ENCODE measurements at places on chromosomes 7 and 10. TPM values are rescaled to one million over a fixed set of nuclear protein-coding genes. Genes with fewer than 3 reads are reported as not detected.
A peak's percentile ranks its signal among the peaks of the same experiment; 100 is the strongest.

DNA sequence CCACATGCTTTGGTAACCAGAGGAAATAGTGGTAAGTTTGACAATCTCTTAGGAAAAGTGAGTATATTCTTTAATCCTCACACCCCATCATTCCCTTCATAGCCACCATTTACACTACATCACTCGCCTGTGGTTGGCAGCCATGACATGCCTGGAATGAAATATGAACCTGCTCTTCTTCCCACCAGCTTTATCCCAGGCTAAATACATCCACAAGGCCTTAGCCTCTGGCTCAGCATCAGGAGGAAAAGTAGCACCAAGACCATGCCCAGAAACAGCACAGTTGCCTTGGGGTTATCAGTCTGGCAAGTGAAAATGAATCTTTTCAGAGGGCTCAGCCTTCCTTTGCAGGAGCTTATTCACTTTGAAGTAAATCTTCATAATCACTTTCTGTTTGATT is 40.3 kb downstream of the SGCE start:
- no peaks in the 10 kb centered on the region for H3K36me3 ChIP-seq
- peaks cover 7% of the 10 kb centered on the region for H3K27me3 ChIP-seq
- H3K27ac ChIP-seq: no peak overlapping the region
- no peak for DNase-seq
- H3K4me3 ChIP-seq: no peak overlapping the region

GRCh38 chr7:93620057-93620456 is 45.5 kb upstream of the CALCR start:
- H3K4me3 ChIP-seq: no peak overlapping the region
- DNase-seq: no peak
- H3K36me3 ChIP-seq: no peaks in the 10 kb centered on the region
- no peaks in the 10 kb centered on the region for H3K27me3 ChIP-seq
- no peak overlapping the region for H3K27ac ChIP-seq
- H3K4me1 ChIP-seq: no peaks in the 10 kb centered on the region

GRCh38 chr10:53836638-53837037 is 964.4 kb downstream of the PCDH15 start:
- no peak overlapping the region for H3K27ac ChIP-seq
- H3K4me3 ChIP-seq: no peak overlapping the region
- DNase-seq: no peak
- no peaks in the 10 kb centered on the region for H3K27me3 ChIP-seq
- no peaks in the 10 kb centered on the region for H3K4me1 ChIP-seq
- H3K36me3 ChIP-seq: no peaks in the 10 kb centered on the region

GRCh38 chr7:28070297-28071055 is 110.1 kb downstream of the JAZF1 start:
- H3K27ac ChIP-seq: no peak overlapping the region
- H3K4me3 ChIP-seq: no peak overlapping the region
- H3K27me3 ChIP-seq: no peaks in the 10 kb centered on the region
- no peak for DNase-seq

- no peak overlapping the region for H3K4me3 ChIP-seq
- H3K27ac ChIP-seq: no peak overlapping the region
- H3K4me1 ChIP-seq: no peaks in the 10 kb centered on the region
- DNase-seq: no peak
Measured at GRCh38 chr7:140564643-140565042, 76.0 kb downstream of the DENND2A start.

- no peaks in the 10 kb centered on the region for H3K36me3 ChIP-seq
- H3K27ac ChIP-seq: no peak overlapping the region
- DNase-seq: no peak
- no peaks in the 10 kb centered on the region for H3K4me1 ChIP-seq
Measured at GRCh38 chr10:109780997-109781396, 142.3 kb downstream of the XPNPEP1 start.

- no peak overlapping the region for H3K4me3 ChIP-seq
- peaks cover 19% of the 10 kb centered on the region for H3K4me1 ChIP-seq
- H3K27ac ChIP-seq: peak overlapping the region; percentile 9
- no peaks in the 10 kb centered on the region for H3K27me3 ChIP-seq
Measured at GRCh38 chr7:148733496-148733895, 34.8 kb downstream of the CUL1 start.

DNA sequence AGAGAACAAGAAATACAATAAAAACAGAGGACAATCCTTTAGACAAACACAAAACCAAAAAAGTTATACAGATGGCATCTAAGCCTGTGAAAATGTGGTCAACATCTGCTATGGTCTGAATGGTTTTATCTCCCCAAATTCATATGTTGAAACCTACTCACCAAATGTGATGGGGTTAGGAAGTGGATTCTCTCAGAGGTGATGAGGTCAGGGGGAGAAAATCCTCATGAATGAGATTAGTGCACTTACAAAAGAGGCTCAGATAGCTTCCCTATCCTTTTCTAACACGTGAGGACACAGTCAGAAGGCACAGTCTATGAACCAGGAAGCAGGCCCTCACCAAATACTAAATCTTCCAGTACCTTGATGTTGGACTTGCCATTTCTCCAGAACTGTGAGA is 147.8 kb upstream of the GPR22 start:
- no peaks in the 10 kb centered on the region for H3K4me1 ChIP-seq
- no peak overlapping the region for H3K27ac ChIP-seq
- DNase-seq: no peak
- H3K27me3 ChIP-seq: no peaks in the 10 kb centered on the region

DNA sequence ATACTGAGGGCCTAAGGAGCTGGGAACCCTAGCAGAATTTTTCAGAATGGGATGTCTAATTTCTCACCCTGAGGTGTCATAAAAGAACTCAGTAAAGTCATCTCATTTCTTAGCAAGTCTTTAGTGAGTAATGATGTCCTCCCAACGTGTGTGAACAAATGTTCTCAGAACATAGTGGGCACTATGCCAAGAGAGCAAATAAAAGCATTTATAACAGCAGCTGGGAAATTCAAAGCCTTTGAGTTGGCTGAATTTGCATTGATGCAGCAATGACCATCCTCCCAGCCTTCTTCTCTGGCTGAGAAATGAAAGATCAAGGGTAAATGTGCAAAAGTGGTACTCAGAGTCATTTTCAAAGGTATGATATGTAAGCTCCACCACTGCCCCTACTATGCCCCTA is 109.4 kb downstream of the FAM107B start:
- no peak overlapping the region for H3K27ac ChIP-seq
- H3K4me3 ChIP-seq: no peak overlapping the region
- peaks cover 31% of the 10 kb centered on the region for H3K36me3 ChIP-seq
- no peak for DNase-seq

- H3K27me3 ChIP-seq: peaks cover 29% of the 10 kb centered on the region
- DNase-seq: no peak
- H3K27ac ChIP-seq: no peak overlapping the region
- no peak overlapping the region for H3K4me3 ChIP-seq
- no peaks in the 10 kb centered on the region for H3K36me3 ChIP-seq
Measured at GRCh38 chr10:120457431-120458172, 575 bp downstream of the PLPP4 start.

DNA sequence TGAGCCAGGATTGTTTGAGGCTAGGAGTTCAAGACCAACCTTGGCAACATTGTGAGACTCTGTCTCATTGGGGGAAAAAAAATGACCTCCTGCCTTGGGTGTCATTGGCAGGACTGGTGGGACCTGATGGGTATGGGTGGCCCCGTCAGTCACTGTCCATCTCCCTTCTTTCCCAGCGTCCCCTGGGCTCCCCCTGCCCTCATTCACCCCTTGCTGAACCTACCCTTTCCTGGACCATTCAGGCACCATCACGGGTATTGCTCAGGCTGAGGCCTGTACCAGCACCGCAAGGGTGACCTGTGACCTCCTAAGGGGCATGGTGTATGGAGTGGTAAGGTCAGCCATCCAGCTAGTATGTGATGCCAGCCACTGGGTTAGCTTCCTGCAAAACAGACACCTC is 19.4 kb downstream of the ASL start:
- H3K27me3 ChIP-seq: no peaks in the 10 kb centered on the region
- DNase-seq: no peak

DNA sequence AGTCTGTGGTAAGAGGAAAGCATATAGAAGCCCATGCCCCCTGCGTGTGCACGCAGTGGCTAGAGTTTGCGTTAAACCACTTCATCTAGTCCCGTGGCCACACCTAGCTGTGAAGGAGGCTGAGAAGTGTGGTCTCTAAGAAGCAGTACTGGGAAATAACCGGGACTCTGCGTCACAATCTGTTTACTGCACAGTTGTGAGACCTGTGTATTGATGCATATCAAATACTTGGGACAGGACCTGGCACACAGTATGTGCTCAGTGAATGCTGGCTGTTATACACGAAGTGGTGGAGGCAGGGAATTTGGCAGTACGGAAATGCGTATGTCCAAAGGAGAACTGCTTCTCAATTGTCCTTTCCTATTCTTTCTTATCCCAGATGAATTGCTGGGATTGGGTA is 149.5 kb downstream of the ARHGAP21 start:
- no peak for DNase-seq
- H3K27ac ChIP-seq: no peak overlapping the region
- H3K27me3 ChIP-seq: peaks cover 28% of the 10 kb centered on the region
- peaks cover 13% of the 10 kb centered on the region for H3K4me1 ChIP-seq
- no peak overlapping the region for H3K4me3 ChIP-seq
- H3K36me3 ChIP-seq: no peaks in the 10 kb centered on the region

DNA sequence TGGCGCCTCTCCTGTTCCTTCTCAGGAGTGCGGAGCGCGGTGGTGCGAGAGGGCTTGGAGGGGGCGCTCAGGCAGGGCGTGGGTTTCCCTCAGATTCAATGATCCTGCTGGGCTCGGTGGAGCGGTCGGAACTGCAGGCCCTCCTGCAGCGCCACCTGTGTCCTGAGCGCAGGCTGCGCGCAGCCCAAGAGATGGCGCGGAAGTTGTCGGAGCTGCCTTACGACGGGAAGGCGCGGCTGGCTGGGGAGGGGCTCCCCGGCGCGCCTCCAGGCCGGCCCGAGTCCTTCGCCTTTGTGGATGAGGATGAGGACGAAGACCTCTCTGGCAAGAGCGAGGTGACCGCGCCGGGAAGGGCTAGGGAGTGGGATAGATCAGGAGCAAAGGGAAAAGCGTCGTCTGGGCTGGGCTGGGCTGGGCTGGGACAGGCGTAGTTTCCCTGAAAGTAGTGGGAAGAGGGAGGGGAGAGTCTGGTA is 17.0 kb downstream of the FAM131B start:
- peaks cover 11% of the 10 kb centered on the region for H3K4me1 ChIP-seq
- H3K27ac ChIP-seq: no peak overlapping the region
- H3K4me3 ChIP-seq: peak overlapping the region; percentile 59
- H3K36me3 ChIP-seq: no peaks in the 10 kb centered on the region

DNA sequence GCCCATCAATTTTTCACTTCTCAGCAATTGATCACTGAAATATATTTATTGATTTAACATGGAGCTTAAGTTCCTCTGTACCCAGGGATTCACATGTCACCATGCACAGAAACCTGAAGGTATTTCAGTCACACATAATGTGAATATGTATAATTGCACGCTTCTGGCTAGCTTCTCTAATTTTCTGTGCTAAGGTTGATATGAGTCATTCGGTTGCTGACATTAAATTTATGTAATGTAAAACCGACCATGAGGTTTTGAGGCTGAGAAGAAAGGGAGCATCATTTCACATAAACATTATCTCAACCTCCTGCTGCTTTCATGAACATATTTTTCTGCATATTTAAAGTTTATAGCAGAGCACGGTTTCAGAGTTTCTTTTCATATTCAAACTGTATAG is 381.0 kb upstream of the TPK1 start:
- H3K27me3 ChIP-seq: no peaks in the 10 kb centered on the region
- H3K36me3 ChIP-seq: no peaks in the 10 kb centered on the region
- DNase-seq: no peak
- H3K4me3 ChIP-seq: no peak overlapping the region
- H3K27ac ChIP-seq: no peak overlapping the region

DNA sequence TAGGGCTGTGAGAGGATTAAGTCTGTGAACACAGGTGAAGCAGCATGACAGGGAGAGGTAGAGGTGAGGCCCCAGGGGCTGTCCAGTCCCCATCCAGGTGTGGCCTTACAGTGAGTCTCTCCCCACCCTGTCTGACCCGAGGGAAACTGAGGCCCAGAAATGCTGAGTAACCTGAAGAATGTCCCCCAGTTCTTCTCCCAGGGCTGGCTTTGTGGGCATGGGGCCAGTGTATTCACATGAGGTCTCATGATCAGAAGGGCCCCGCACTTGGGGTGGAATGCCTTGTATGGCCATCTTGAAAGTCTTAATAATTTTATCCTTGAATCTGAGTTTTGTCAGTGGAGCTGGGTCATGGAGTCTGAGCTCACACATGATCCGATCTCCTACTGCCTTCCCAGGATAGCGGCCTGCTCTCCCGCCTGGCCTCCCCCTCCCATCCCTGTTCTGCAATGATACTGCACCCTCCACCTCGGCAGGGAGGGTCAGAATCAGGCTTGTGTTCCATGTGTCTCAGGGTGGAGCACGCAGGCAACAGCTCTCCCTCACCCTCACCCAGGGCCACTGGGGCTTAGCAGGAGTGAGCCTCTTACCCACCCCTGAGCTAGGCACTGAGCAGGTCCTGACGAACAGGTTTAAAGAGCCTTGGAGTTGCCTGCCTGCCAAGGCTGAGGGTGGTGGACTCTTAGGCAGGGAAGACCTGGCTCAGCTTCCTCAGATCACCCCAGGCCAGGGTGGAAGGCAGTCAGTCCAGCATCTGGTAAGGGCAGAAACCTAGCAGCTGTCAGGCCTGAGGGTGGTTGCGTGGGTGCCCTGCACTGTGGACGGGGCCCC is 41.4 kb upstream of the NPFFR1 start:
- peaks cover 21% of the 10 kb centered on the region for H3K4me1 ChIP-seq
- no peak overlapping the region for H3K4me3 ChIP-seq
- H3K27me3 ChIP-seq: no peaks in the 10 kb centered on the region
- no peaks in the 10 kb centered on the region for H3K36me3 ChIP-seq
- DNase-seq: no peak

GRCh38 chr7:148334441-148334956 is 256.1 kb upstream of the C7orf33 start:
- H3K4me3 ChIP-seq: no peak overlapping the region
- H3K4me1 ChIP-seq: no peaks in the 10 kb centered on the region
- H3K27ac ChIP-seq: no peak overlapping the region
- H3K36me3 ChIP-seq: peaks cover 11% of the 10 kb centered on the region

GRCh38 chr10:70281609-70282008 is 2.2 kb downstream of the NPFFR1 start:
- H3K27me3 ChIP-seq: peaks cover 58% of the 10 kb centered on the region
- H3K27ac ChIP-seq: no peak overlapping the region
- H3K4me1 ChIP-seq: peaks cover 1% of the 10 kb centered on the region
- DNase-seq: no peak
- H3K4me3 ChIP-seq: no peak overlapping the region

DNA sequence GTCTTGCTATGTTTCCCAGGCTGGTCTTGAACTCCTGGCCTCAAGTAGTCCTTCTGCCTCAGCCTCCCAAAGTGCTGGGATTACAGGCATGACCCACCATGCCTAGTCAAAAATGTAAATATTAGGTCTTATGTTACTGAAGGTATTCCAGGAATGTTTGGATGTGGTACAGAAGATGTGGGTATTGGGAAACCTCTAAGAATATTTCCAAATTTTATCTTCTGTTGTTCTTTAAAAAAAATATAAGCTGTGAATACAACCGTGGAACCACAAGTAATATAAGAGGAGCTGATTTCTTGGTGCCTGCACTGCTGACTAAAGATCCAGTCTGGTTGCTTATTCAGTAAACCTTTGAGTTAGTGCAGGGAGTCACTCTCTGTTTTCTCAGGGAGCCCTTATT is 178.3 kb downstream of the AUTS2 start:
- no peaks in the 10 kb centered on the region for H3K27me3 ChIP-seq
- DNase-seq: no peak
- H3K36me3 ChIP-seq: no peaks in the 10 kb centered on the region
- H3K4me1 ChIP-seq: no peaks in the 10 kb centered on the region

The SPDYE8 gene
- total RNA-seq: not detected

The SYNPO2L gene
- not detected for total RNA-seq

The CTNNA3 gene
- not detected for total RNA-seq

The SERPINE1 gene
- 0.28 TPM for total RNA-seq

The GARIN1A gene
- 0.35 TPM for total RNA-seq

The ETV1 gene
- total RNA-seq: 3.4 TPM

The LRIT1 gene
- not detected for total RNA-seq

The GFRA1 gene
- not detected for total RNA-seq

The ANXA8L1 gene
- total RNA-seq: 0.45 TPM

The NUTM2A gene
- total RNA-seq: 0.15 TPM
